ENCODE measurements at places on chromosomes 4 and X. TPM values are rescaled to one million over a fixed set of nuclear protein-coding genes. Genes with fewer than 3 reads are reported as not detected.
A peak's percentile ranks its signal among the peaks of the same experiment; 100 is the strongest.

DNA sequence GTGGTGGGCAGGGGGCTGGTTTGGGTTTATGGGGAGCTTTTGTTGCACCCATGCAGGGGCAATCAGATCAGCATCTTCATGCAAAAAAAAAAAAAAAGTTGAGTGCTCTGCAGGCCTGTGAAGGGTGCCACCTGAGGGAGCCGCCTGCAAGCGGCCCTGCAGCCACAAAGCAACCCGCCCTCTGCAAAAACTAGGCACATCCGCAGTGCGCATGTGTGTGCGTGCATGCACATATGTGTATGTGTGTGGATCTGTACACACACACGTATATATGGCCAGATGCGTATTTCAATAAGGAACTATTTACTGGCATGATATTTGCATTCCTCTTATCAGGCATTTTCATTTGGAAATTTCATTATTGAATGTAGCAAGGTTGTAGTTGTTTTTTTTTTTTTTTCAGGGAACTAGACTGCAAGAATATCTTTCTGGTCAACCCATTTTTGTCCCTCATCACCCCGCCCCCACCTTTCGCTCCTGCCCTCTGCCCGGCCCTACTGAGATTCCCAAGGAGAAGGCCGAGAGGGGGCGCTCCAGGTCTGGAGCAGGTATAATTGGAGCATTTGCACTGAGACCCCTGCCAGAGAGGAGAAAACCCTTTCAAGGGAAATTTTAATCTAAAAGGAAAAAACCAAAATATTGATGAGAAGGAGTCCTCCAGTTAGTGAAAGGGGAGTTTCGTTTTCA lies 18.1 kb downstream of the CCNQ start:
- H3K27me3 ChIP-seq, result no peaks in the 10 kb centered on the region
- no peaks in the 10 kb centered on the region for H3K4me1 ChIP-seq
- no peak for DNase-seq
- H3K27ac ChIP-seq, result no peak overlapping the region

GRCh38 chrX:76821276-76821675 lies 393.8 kb downstream of the MAGEE1 start:
- H3K4me1 ChIP-seq, result no peaks in the 10 kb centered on the region
- no peaks in the 10 kb centered on the region for H3K36me3 ChIP-seq
- H3K4me3 ChIP-seq, result no peak overlapping the region
- no peak for DNase-seq
- no peak overlapping the region for H3K27ac ChIP-seq

- DNase-seq, result no peak
- no peaks in the 10 kb centered on the region for H3K36me3 ChIP-seq
- no peaks in the 10 kb centered on the region for H3K27me3 ChIP-seq
- no peak overlapping the region for H3K4me3 ChIP-seq
- no peaks in the 10 kb centered on the region for H3K4me1 ChIP-seq
Observed at GRCh38 chr4:95560774-95561173, 12.0 kb upstream of the UNC5C start.

GRCh38 chr4:8710416-8710815 lies 117.9 kb downstream of the CPZ start:
- H3K4me3 ChIP-seq, result no peak overlapping the region
- H3K36me3 ChIP-seq, result no peaks in the 10 kb centered on the region
- peaks cover 5% of the 10 kb centered on the region for H3K27me3 ChIP-seq
- no peak overlapping the region for H3K27ac ChIP-seq
- H3K4me1 ChIP-seq, result no peaks in the 10 kb centered on the region

- DNase-seq, result no peak
- H3K4me1 ChIP-seq, result no peaks in the 10 kb centered on the region
- H3K27ac ChIP-seq, result no peak overlapping the region
Observed at GRCh38 chr4:177323416-177323815, 13.7 kb downstream of the NEIL3 start.

DNA sequence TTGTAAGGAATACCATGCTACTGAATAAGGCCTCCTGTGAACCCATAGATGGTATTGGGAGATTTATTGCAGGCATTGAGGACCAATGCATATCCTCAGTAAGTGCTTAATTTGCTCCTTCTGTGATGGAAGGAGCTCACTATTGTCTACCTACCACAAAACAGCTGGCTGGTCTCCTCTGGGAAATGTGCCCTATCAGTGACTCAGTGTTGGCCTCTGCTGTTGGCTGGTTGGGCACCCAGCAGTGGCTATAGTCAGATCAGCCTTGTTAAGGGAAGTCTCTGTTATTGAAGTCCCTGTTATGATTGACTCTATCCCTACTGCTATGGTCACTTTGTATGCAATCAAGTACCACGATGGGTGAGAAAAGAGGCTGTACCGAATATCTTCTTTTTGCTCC lies 27.5 kb upstream of the OTUD4 start:
- H3K36me3 ChIP-seq, result no peaks in the 10 kb centered on the region
- DNase-seq, result no peak
- no peak overlapping the region for H3K4me3 ChIP-seq
- H3K27me3 ChIP-seq, result no peaks in the 10 kb centered on the region

- peak overlapping the region; percentile 81 for H3K4me3 ChIP-seq
- no peak overlapping the region for H3K27ac ChIP-seq
- H3K4me1 ChIP-seq, result no peaks in the 10 kb centered on the region
- no peak for DNase-seq
- no peaks in the 10 kb centered on the region for H3K27me3 ChIP-seq
Observed at GRCh38 chr4:110198049-110198434, 373 bp downstream of the ELOVL6 start.

Gene ADH6
- total RNA-seq, result not detected

- no peaks in the 10 kb centered on the region for H3K36me3 ChIP-seq
- no peak overlapping the region for H3K4me3 ChIP-seq
- no peaks in the 10 kb centered on the region for H3K4me1 ChIP-seq
- H3K27ac ChIP-seq, result no peak overlapping the region
Observed at GRCh38 chr4:122604146-122604545, 16.7 kb downstream of the IL21 start.

DNA sequence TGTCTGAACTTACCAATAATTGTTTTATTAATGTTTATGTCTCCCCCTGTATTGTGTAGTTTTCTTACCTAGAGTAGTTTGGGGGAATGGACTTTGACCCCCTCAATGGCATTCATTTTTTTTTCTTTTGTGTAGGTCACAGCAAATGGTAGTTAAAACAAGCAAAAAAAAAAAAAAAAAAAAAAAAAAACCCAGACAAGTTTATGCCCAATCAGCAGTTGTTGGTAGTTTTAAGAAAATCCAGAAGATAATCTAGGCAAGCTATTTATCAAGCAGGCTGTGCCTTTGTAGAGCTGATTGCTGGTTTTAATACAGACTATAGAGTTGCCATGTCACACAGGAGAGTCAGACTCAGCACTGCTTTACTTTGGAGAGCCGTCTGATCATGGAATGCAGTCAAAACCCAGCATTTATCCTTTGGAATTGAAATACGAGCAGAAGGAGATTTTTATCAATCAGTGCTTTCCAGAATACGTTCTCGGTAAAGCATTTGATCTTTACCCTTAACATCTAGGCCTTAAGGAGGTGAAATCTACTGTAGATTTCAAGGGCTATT lies 16.6 kb downstream of the DCUN1D4 start:
- no peak for DNase-seq
- H3K4me3 ChIP-seq, result no peak overlapping the region
- H3K27me3 ChIP-seq, result no peaks in the 10 kb centered on the region
- H3K27ac ChIP-seq, result peak overlapping the region; percentile 34

DNA sequence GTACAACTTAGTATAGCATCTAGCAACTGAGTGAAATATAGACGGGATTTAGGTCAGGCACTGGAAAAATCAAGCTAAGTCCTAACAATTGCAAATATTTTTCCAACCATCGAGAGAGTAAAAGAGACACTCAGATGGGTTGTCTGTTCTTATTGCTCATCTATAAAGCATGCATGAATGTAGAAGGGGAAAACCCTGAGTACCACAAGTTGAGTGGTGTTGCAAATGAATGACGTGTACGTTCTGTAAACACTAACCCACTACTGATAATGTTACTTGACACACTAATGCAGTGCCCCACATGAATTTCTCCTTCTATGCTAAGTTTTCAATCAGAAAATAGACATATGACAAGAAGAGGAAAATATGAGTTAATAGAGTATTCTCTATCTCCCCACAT lies 211.2 kb downstream of the COX18 start:
- no peak overlapping the region for H3K27ac ChIP-seq
- H3K4me3 ChIP-seq, result no peak overlapping the region
- no peaks in the 10 kb centered on the region for H3K36me3 ChIP-seq
- H3K4me1 ChIP-seq, result no peaks in the 10 kb centered on the region

DNA sequence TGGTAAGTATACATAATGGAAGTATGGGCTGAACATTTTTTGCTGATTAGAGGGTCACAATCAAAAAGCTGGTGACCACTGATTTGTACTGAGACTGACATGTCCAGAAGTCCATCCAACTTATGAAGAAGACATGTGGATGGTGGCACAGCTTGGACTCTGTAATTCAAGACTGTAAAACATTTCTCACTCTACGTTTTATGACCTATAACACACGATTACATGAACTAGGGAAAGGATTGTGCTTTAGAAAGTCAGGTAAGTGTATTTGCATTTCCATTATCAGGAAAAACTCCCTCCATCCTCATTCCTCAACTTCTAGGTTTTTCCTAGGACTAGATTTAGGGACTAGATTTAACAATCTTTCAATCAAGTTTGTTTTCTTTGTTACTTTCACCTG lies 30.5 kb upstream of the OCIAD2 start:
- H3K36me3 ChIP-seq, result no peaks in the 10 kb centered on the region
- H3K4me3 ChIP-seq, result no peak overlapping the region
- no peak overlapping the region for H3K27ac ChIP-seq
- no peaks in the 10 kb centered on the region for H3K4me1 ChIP-seq

Gene PAGE5
- not detected for total RNA-seq

DNA sequence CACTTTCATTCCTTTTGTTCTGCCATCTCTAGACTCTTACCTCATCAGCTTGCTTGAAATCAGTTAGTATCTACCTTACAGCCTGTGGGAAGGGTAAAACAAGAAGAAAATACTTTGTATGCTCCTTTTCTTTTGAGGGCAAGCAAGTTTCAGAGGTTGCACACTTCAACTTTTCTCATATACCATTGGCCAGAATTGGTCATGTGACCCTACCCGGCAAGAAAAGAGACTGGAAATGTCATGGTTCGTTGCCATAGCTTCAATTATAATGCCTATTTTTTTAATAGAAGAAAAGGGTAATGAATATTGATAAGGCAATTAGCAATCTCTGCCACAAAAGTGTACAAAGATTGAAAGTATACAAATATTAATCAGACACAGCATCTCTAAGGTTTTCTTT lies 346.7 kb upstream of the TACR3 start:
- DNase-seq, result no peak
- H3K36me3 ChIP-seq, result no peaks in the 10 kb centered on the region
- H3K4me3 ChIP-seq, result no peak overlapping the region

Gene CLCN4
- total RNA-seq, result 73.3 TPM

All from gastrocnemius medialis (tissue), 4 donors.